Activated T-cell treated with anti-CD3 and anti-CD28 coated beads, Interleukin-2, amount 50 U/mL, for 72 hours (primary cell): ENCODE measurements at places on chromosomes 11 and 22.

GRCh38 chr11:91178366-91178765 is 955.5 kb upstream of the CHORDC1 start:
- DNase-seq, result no peak

DNA sequence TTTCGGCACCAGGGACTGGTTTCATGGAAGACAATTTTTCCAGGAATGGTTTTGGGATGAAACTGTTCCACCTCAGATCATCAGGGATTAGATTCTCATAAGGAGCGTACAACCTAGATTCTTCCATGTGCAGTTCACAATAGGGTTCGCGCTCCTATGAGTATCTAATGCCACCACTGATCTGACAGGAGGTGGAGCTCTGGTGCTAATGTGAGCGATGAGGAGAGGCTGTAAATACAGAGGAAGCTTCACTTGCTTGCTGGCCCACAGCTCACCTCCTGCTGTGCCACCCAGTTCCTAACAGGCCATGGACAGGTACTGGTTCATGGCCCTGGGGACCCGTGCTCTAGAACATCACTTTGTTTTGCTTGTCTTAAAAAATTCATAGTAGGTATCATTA is 41.8 kb upstream of the AMPD3 start:
- DNase-seq, result peak; percentile 38

DNA sequence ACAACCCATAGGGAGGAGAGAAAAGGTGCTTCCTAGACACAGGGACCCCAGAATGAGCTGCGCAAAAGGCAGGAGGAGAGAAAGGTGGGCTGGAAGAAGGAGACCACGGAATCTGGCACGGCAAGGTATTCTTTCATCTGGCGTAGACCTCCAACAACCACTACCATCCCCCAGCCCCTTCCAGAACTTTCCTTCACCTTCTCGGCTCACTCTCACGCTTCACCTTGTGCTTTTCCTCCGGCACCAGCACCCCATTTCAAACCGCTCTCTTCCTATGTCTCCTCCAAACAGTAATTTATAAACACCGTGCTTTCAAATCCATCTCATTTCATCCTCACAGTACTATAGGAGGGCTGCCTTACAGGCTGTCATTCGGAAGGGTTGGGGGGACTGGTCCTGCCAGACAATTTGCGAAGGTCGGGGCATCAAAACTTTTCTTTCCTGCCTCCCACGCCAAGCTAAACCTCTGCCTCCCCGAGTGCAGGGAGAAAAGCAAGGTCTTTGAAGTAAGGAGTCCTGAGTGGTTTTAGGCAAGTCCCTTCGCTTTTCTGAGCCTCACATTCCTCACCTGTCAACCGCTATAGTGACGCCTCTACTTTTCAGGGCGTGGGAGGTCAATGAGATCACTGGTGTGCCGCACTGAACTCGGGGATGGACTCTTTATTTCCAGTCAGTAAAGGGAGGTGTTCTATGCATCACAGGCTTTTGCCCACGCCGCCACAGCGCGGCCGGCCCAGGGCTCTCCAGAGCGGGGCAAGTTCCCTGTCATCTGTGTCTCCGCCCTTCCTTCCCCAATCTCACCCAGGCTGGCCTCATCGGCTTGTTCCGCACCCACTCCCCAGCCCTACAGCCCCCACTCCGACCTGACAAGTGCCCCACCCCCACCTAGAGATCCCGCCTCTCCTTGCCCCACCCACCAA is 800 bp downstream of the KCTD21 start:
- peak; percentile 88 for DNase-seq

- no peak for DNase-seq
Measured at GRCh38 chr11:97794876-97795275, 1225.9 kb upstream of the CNTN5 start.

- DNase-seq, result no peak
Measured at GRCh38 chr11:120181376-120181975, 29.4 kb upstream of the OAF start.
